ENCODE measurements at places on chromosomes 3 and 15.

DNA sequence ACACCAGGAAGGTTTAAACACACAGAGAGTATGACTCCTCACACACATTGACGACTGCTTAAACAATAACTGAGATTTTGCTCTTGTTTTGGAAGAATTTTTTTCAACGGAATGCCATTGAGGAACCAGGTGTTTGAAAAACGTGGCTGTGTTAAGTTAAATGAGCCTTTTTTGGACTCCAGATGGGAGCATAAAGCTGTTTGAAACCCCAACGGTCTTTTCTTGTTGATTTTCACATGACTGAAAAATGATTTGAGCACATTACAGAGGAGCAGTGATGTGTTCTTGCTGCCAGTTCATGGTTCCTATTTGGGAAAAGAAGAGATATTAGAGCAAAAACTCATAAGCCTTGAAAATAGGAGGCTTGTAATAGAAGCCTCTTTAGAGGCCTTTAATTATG, 97.8 kb upstream of the SELENOK start:
- DNase-seq, result no peak

DNA sequence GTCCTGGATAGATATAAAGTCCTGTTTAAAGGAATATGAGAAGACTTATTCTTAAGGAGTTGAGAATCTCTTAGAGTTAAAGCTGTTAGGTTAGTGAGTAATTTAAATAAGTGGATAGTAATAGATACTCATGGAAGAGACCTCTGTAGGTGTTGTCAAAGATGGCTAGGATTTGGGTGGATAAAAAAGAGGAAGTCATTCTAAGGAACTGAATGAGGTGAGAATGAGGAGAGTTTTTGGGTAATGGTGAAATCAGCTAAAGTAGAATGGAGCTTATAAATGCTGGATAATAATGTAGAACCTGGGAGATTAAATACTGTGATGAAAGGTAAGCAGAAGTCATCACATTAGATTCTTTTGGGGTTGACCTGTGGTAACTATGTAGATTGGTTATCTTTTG, 8.1 kb downstream of the ARIH1 start:
- DNase-seq, result peak; percentile 15

DNA sequence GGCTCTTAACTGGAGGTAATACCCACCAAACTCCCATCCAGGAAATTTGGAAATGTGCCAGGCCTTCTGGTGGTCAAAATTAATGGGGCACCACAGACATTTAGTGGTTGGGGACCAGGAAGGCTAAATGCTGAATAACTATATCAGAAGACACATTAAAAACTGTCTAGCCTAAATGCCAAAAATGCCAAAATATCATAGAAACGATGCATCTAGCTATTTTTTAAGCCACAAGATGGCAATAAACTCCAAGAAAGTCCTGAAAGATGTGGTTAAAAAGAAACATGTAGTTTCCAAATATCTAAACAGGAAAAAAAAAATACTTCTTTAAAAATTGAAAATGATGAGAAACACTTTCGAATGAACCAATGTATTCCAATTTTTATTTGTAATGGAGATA, 19.9 kb downstream of the CCDC14 start:
- no peak for DNase-seq

GRCh38 chr15:92361321-92362000, 32.2 kb upstream of the ST8SIA2 start:
- DNase-seq, result no peak
